ENCODE measurements at places on chromosomes 5 and 9.

DNA sequence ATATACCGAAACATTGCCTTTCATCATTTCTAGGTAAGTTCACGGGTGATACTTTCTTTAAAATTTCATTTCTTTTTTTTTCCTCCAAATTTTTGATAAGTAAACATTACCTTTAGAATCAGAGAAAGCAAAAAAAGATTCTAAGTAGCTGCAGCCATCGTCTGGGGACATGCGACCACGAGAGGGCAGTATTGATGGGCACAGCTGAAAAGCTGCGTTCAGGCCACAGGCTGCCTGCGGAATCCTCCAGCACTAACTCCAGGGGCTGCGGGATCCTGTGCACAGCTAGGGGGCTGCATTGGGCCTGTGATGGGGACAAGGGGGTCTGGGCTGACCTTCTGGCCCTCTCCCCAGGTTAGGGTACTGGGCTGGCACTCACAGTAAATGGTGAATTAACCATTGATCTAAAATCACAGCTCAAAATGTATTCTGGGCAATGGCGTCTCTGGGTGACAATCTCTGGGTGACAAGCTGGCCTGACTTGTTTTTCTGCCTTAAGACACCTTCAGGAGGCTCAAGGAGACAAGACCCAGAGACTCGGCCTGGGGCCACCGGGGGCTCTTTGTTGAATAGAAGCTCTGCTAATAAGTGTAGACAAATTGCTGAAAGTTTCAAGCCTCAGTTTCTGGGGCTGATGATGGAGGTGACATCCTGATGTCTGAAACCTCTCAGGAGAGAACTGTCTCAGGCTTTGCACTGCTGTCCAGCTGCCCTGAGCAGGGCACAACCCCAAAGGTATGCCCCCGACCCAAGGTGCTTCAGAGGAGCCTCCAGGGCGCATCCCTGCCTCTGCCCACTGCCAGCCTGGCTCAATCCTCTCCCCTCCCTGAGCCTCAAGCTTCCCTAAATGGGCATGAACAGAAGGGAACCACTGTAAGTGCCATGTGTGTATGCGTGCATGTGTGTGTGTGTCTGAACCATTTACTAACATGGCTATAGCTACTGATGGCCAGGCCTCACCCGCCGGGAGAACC is 44.3 kb upstream of the SARDH start:
- no peak for DNase-seq

GRCh38 chr5:76714751-76715485 is 1.0 kb upstream of the F2R start:
- DNase-seq: no peak

- no peak for DNase-seq
Measured at GRCh38 chr5:121758615-121759014, 93.1 kb upstream of the FTMT start.

- no peak for DNase-seq
Measured at GRCh38 chr5:127961006-127961762, 122.4 kb upstream of the SLC12A2 start.

DNA sequence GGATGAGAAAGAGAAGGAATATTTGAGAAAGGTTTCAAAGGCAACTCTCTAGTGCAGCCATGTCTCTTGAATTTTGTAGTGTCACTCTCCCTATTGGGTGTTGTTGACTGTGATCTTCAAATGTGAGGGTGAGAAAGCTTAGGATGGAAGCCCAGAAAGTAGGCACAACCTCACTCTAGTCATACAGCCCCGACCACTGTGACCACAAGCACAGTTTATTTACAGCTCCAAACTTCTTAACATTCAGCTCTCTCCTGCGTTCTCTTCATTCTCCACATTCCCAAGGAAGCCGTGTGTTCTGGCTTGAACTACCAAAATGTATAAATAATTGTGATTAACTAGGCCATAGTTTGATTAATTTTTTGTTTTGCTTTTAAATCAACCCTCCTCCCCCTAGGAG is 542.9 kb downstream of the LRRC70 start:
- no peak for DNase-seq

GRCh38 chr5:126963822-126964375 is 66.5 kb downstream of the MARCHF3 start:
- DNase-seq: no peak

GRCh38 chr5:90917928-90918668 is 359.5 kb downstream of the ADGRV1 start:
- DNase-seq: no peak

DNA sequence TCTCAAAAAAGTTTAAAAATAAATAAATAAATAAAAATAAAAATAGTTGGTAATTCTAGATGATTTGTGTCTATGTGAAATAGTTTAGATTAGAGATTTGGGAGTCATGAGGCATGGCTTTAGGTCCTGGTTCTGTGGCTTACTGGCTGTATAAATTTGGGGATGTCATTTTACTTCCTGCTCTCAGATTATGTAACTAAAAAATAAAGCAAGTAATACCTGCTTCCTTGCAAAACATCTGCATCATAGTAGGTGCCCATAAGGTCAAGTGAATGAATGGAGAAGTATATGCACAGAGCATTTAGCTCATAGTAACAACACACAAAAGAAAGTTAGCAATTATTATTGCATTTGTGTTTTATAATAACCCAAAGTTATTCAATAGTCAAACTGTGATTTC is 287.7 kb upstream of the TLE4 start:
- no peak for DNase-seq

GRCh38 chr9:117718085-117718484 is 13.9 kb downstream of the TLR4 start:
- no peak for DNase-seq

DNA sequence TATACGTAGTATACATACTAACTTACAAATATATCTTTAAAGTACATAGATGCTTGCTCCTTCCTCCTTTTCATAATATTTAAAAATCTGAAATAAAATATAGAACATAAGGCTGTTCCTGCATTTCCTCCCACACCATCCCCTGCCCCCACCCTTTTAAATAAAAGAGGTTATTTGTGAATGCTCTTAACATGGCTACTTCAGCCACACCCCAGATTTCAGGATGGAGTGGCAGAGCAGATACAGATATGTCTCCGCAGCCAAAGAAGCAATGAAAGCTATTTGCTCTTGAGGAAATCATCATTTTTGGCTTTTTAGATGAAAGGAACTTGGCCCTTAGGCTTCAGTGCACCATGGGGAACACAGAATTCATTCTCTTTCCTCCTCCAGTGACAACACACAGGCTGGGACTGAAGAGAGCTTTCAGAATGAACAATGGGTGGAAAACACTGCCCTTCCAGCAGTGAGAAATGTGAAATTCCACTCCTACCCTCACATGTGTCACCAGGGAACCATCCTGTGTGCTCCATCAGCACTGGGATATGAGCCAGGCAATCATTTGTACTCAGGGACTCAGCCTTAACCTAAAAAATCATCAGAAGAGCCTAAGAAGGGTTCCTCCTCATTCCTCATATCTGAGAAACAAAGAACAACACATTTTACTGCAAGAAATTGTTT is 134.3 kb downstream of the PPP2R2B start:
- peak; percentile 52 for DNase-seq

DNA sequence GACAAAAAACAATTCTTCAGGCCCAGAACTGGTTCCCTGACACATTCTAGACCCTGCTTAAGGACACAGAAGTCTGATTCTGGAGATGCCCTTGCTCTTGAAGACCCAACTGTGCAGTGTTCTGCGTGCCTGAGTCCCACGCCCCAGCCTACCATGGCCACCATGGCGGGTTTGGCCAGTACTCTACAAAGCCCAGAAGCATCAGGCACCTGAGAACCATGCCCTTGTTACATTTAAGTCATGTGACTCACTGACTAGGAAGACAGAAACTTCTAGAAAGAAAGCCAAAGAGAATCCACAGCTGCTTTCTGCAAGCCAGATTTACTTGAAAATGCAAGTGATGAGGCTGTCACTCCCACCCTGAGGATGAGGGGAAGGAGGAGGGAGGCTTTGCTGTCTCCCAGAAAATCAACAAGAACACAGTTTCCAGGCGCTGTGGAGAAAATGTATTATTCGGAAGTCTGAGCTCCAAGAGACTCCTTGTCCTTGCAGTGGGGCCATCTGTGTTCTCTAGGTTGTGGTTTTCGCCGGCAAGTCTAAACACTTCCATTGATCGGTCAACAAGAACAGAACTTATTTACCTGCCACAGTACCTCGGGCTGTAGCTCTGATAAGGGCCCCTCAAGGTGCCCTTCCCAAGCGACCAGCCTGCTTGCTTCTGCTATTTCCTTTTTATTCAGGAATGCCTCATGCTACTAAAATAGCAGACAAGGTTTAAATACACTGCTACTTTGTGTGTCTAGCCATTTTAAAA is 81.3 kb upstream of the DMRT1 start:
- DNase-seq: no peak

DNA sequence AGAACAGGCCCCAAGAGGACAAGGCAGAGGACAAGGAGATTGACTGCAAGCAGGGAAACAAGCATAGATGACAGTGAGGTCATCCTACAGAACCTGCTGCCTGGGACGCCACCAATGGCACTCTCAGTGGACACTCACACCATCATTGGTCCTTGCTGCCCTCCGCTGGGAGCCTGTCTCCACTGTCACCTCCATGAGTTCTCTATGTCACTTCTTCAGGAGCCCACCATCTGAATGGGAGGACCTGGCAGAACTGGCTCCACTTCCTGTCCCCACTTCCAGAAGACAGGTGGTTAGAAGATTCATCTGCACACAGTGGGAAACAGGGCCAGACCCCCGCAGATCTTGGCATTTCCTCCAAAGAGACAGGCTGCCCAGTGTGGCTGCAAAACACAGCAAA is 188.9 kb downstream of the HSD17B3 start:
- DNase-seq: no peak

GRCh38 chr9:2872250-2872930 is 28.5 kb upstream of the PUM3 start:
- peak; percentile 14 for DNase-seq

DNA sequence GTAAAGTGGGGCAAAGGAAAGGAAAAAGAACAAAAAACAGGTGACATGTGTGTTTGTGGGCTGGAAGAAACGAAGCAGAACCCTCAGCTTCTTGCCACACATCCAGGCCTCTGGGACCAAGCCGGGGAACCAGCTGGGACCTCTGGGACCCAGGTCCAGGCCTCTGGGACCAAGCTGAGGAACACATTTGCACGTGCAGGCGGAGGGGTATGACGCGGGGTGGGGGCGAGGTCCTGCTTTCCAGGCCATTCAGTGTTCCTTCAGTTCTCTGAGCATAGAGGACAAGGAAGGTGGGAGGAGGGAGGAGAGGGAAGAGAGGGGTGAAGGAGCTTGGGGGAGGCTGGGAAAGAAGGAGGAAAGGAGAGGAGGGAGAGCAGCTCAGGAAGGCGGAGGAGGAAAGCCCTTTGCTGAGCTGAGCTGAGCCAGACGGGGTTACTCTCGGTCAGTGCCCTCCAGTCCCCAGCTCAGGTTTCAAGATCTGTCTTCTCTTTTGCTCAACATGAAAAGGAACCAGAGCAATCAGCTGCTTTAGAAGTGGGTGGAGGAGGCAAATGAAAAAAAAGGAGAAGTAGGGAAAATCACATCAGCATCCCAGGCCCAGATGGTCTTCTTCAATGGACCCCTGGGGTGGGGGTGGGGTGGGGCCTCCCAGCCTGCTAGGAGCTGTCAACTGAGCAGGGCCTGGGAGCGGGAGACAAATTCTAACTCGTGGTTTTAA is 59.1 kb downstream of the ABCA1 start:
- DNase-seq: no peak

- no peak for DNase-seq
Measured at GRCh38 chr9:123534336-123534735, 178.3 kb downstream of the CRB2 start.

- no peak for DNase-seq
Measured at GRCh38 chr5:133470841-133471240, 141.5 kb downstream of the FSTL4 start.

GRCh38 chr5:174900240-174900865 is 176.0 kb downstream of the MSX2 start:
- no peak for DNase-seq

DNA sequence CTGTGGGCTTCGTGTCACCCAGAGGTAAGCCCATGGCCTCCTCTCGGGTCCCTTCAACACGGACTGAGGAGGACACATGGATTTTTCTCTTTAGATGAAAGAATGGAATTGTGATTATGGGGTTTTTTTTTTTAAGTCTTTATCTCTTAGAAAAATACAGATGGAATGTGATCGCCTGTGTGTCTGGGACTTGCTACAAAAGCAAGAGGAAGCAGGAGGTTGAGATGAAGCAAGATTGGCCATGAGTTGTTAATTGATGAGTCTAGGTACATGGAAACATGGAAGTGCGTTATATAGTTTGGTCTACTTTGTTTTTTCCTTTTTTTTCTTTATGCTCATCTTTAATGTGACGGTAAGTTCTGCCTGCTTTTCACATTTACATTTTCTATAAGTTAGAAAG is 14.6 kb downstream of the USP20 start:
- DNase-seq: no peak

Measured in NCI-H446 treated with DMSO at 0.1 percent for 48 hours (cell line).